ENCODE measurements at places on chromosomes 16 and 17.
A peak's percentile ranks its signal among the peaks of the same experiment; 100 is the strongest.

DNA sequence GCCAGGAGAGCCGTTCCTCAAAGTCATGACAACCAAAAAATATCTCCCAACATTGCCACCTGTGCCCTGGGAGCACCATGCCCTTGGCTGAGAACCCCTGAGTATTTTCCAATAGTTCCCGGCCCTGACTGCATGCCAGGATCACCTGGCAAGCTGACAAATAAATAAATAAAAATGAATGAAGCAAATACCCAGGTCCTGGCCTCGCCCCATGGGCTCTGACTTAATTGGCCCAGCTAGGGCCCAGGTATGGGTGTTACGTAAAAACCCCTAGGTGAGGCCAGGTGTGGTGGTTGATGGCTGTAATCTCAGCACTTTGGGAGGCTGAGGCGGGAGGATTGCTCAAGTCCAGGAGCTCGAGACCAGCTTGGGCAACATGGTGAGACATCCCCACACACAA, 2.7 kb upstream of the C16orf74 start:
- DNase-seq: no peak

DNA sequence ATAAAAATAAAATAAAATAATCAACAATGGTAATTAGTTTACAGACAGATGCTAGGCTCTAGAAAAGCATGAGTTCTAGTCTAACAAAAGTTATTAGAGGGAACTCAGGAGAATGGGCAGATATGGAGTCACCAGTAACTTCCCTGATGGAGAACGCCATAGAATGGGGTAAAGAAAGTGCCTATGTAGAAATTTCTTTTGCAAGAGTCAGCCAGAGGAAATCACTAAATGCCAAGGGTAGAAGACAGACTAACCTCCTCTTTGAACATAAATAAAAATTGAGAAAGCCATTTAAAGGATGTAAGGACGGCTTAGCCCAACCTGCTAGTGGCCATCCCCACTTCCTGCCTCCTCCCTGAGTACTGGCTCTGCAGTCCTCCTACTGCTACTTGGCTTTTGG, 141.6 kb downstream of the VPS53 start:
- DNase-seq: no peak

- DNase-seq: no peak
Measured at GRCh38 chr17:31269578-31269983, 27.5 kb downstream of the OMG start.

GRCh38 chr17:4497101-4497824, 1.4 kb upstream of the SPNS2 start:
- DNase-seq: no peak

- DNase-seq: no peak
Measured at GRCh38 chr16:76360404-76360803, 83.2 kb downstream of the CNTNAP4 start.

GRCh38 chr16:22270525-22270924, 26.7 kb upstream of the POLR3E start:
- DNase-seq: no peak

DNA sequence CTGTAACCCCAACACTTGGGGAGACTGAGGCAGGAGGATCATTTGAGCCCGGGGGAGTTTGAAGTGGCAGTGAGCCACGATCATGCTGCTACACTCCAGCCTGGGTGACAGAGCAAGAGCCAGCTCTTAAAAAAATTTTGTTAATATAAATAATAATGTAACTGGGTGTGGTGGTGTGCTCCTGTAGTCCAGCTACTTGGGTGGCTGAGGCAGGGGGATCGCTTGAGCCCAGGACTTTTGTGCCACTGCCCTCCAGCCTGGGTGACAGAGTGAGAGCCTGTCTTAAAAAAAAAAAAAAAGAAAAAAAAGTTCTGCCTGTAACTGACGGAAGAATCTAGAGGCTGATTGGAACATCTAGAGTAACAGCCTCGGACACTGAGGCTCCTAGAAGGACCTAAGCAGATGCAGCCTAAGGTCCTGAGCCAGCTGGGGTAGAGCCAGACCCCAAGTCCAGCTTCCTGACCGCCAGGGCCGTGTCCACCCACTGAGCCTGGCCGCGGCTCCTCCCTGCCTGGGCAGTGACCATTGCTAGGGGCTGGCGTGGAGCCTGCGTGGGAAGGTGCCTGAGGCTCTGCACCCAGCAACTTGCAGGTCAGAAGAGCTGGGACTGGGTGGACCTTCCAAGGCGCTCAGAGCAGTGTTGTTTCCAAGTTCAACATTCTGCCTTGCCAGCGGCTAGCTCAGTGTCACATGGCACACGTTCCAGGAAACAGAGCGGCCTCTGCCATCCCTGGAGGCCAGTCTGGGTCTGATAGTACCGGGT, 209.4 kb upstream of the CIBAR2 start:
- DNase-seq: no peak

GRCh38 chr17:381516-381915, 28.9 kb upstream of the RPH3AL start:
- DNase-seq: no peak

- no peak for DNase-seq
Measured at GRCh38 chr17:69898601-69899000, 176.4 kb upstream of the KCNJ16 start.

DNA sequence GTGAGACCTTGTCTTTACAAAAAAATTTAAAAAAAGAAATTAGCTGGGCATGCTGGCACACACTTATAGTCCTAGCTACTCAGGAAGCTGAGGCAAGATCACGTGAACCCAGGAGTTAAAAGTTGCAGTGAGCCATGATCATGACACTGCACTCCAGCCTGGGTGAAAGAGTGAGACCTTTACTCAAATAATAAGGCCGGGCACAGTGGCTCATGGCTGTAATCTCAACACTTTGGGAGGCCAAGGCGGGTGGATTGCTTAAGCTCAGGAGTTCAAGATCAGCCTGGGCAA, 11.5 kb upstream of the RIPOR1 start:
- DNase-seq: no peak

GRCh38 chr16:10113248-10113647, 69.0 kb downstream of the GRIN2A start:
- no peak for DNase-seq

GRCh38 chr17:47687748-47688147, 6.2 kb upstream of the TBKBP1 start:
- no peak for DNase-seq

- peak; percentile 69 for DNase-seq
Measured at GRCh38 chr17:58513965-58514769, at the start of gene MTMR4. Gene MTMR4 (minus strand): TSS chr17:58514638. CDS start chr17:58514407, 231 bp downstream.

DNA sequence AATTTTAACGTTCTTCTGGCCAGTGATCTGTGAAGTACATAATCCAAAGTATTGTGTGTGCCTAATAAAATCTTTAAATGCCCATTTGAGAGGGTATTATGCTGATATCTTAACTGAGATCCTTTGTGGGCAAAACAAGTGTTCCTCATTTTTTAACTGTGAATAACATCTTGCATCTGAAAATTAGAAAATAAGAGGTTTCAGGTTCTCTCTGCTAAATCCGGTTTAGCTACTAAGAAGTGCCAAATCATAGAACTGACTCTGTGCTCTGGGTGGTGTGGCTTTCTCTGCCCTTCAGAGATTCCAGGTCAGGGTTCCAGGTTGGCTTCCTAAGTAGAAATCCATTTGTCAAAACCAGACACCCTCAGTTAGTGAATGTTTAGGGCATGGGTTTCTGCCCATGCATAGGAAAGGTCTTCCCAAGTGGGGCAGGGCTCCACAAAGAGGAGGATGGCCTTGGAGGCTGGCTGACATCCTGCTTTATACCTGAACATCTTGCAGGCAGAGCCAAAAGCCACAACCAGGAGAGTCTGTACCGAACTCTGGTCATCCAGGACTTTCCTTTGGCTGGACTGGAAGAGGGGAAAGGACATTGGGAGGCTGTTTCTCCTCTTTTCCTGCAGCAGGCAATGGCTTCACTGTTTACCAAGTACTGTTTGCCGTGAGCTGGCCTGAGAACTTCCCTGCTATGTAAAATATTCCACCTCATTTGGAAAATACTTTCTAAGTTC, 8.5 kb downstream of the ALDH3A2 start:
- DNase-seq: no peak

- DNase-seq: no peak
Measured at GRCh38 chr17:82577300-82577699, 57.8 kb downstream of the FOXK2 start.

DNA sequence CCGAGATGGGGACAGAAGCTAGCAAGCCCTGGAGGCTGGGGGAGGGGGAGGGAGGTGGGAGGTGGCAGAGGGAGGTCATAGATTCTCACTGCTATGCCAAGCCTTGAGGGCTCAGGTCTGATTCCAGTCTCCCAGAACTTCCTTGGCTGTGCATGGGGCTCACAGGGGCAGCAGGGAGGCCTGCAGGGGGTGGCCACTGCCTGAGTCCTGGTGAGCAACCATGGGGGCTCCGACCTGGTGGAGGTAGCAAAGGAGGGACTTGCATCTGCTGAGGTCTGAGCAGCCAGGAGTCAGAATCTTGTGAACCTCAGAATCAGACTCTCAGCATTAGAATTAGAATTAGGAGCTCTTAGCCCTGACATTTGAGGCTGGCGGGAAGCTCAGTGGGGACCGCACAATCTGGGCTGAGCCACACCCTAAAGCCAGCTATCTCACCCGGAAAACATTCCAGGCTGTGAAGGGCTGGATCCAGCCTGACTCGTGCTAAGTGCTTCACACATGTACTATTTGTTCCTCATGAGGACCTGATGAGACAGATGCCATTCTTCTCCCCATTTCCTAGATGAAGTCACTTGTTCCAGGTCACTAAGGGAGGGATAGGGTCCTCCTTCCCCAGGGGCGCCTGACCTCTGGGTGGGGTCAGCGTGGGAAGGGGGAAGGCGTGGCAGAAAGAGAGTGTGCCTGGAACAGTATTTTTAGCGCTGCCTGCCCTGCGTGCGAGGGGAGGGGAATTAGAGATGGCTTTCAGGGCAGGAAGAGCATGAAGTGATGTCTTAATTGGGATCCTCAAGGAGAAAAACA, 17.3 kb upstream of the KCNJ12 start:
- no peak for DNase-seq

GRCh38 chr17:48612854-48613691, 2.0 kb downstream of the HOXB8 start:
- no peak for DNase-seq

DNA sequence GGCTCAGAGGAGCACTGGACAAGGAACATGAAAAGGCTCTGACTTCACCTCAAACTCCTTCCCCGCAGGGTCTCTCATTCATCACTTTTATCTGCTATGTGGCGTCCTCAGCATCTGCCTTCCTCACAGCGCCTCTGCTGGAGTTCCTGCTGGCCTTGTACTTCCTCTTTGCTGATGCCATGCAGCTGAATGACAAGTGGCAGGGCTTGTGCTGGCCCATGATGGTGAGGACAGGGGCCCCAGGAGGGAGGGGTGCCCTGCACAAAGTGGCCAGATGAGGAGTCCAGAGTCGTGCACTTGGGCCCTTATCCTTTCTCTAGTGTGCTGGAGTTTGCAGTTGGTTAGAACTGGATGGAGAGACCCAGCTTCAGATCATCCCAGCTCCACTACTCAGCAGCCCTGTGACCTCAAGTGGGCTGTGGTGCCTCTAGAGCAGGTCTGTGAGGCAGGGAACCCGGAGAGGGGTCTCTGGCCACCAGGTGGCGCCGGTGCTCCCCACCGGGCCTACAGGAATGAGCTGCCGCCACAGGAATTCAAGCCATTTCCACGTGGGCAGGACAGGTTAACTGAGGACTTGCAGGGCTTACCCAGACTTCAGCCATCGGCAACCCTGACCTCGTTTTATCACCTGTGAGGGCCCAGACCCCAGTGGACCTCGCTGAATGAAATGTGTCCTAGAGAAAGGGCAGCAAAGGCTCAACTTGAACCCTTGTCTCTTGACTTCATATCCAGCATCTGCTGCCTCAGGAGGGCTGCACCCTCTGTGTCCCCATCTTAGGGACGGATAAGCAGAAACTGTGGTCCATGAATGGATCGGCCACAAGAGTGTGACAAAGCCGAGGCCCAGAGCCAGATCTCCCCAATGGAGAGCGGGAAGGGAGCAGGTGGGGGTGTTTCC, 4.0 kb downstream of the CMTM3 start:
- peak; percentile 68 for DNase-seq

DNA sequence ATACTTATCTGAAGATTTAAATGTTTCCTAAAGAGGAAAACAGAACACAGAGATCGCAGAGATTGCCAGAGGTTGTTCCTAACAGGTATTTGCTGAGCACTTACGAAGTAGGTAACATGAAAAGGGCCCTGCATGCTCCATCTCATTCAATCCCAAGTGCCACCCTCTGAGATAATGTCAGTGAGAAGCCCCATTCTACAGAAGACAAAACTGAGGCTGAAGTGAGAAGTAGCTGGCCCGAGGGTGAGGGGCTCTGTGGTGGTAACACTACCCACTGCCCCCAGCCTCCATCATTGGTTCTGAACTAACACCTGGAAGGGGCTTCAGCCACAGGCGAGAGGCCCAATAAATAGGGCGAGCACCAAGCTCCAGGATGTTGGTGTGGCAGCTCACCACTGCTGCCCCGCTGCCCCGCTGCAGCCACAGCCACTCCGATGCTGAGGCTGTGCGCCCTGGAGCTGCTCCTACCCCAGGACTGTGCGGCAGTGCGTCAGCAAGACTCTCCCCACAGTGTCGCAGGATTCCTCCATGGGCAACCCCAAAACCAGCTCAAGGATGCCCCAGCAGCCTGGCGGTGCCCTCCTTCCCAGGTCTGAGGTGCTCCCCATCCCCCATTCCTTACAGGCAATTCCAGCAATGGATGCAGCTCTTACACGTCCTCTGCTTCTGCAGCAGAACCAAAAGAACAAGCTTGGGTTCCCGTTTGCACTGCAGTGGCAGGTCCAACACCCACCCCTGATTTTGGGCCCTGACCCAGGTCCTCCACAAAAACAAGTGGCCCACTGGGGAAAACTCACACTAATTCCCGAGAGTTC, 10.3 kb downstream of the FLCN start:
- no peak for DNase-seq

- DNase-seq: no peak
Measured at GRCh38 chr16:72138064-72138572, 33.8 kb downstream of the PMFBP1 start.

- no peak for DNase-seq
Measured at GRCh38 chr17:60526726-60527125, 684 bp upstream of the APPBP2 start.

DNA sequence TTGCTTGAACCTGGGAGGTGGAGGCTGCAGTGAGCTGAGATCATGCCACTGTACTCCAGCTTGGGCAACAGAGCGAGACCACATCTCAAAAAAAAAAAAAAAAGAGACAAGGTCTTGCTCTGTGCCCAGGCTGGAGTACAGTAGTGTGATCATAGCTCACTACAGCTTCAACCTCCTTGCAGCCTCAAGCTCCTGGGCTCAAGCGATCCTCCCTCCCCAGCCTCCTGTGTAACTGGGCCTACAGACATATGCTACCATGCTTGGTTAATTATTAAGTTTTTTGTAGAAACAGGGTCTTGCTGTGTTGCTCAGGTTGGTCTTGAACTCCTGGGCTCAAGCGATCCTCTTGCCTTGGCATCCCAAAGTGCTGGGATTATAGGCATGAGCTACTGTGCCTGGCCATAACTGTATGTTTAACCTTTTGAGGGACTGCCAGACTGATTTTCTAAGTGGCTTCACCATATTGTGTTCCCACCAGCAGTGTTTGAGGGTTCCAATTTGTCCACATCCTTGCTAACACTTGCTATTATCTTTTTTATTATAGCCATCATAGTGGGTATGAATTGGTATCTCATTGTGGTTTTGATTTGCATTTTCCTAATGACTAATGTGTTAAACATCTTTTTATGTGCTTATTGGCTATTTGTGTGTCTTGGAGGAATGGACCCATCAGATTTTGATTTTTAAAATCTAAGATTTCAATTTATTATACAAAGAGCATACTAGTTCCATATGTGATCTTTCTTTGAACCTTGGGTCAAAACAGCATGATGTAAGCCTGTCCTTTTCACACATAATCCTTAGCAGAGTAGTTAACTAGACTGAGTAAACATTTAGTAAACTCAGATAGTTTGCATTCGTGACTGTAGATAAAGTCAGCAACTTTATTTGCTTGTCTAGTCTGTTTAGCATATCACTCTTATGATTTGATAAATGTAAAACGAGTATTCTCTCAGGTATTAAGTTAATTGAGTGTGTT, 38.1 kb upstream of the KPNB1 start:
- DNase-seq: no peak
